ENCODE measurements at places on chromosomes 4 and X. TPM values are rescaled to one million over a fixed set of nuclear protein-coding genes. Genes with fewer than 3 reads are reported as not detected.

Gene AWAT2
- total RNA-seq: 15.0 TPM

Gene NLRP2B
- not detected for total RNA-seq

Gene MAGEA2
- total RNA-seq: not detected

Gene RTL9
- total RNA-seq: not detected

Gene XAGE5
- not detected for total RNA-seq

Gene CLCN5
- 24.1 TPM for total RNA-seq

Gene EFHC2
- 16.1 TPM for total RNA-seq

Gene GAGE13
- total RNA-seq: not detected

- no peak overlapping the region for H3K4me3 ChIP-seq
- no peak overlapping the region for H3K27ac ChIP-seq
- DNase-seq: no peak
Measured at GRCh38 chrX:136061286-136061685, 76.1 kb downstream of the SLC9A6 start.

- H3K27ac ChIP-seq: peak within 1 kb of the TSS; percentile 86
- no peaks in the 10 kb centered on the region for H3K27me3 ChIP-seq
Measured at GRCh38 chrX:49002091-49002935, at the start of gene GRIPAP1. GRIPAP1 (minus strand) TSS chrX:49002264; CDS start chrX:49002229, 35 bp downstream.

- H3K27ac ChIP-seq: no peak overlapping the region
- no peaks in the 10 kb centered on the region for H3K36me3 ChIP-seq
- DNase-seq: no peak
- H3K4me3 ChIP-seq: no peak overlapping the region
- H3K27me3 ChIP-seq: no peaks in the 10 kb centered on the region
- H3K4me1 ChIP-seq: no peaks in the 10 kb centered on the region
Measured at GRCh38 chrX:115490814-115491213, 70.2 kb upstream of the PLS3 start.

DNA sequence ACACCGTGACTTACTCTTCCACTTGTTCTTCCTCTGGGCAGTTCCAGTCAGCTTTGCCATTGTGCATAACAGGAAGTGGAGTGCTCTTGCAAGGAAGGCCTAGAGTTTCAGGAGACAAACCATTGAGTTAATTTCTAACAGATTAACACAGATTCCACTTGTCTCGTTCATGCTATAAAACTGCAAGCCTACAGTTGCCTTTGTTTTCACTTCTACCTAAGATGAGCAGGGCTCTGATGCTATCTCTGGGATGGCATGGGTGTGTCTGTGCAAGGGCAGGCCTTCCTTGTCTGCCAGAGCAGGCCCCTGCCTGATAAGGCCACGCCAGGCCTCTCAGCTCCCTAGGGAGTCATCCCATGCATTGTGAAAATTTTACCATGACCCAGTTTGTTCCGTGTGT, 67.7 kb upstream of the PGRMC2 start:
- H3K27me3 ChIP-seq: no peaks in the 10 kb centered on the region
- no peak overlapping the region for H3K4me3 ChIP-seq
- H3K4me1 ChIP-seq: peaks cover 28% of the 10 kb centered on the region
- DNase-seq: no peak

- no peaks in the 10 kb centered on the region for H3K4me1 ChIP-seq
- no peak for DNase-seq
Measured at GRCh38 chr4:101911616-101912015, 121.1 kb downstream of the BANK1 start.

GRCh38 chrX:74505437-74505836, 84.1 kb downstream of the SLC16A2 start:
- no peaks in the 10 kb centered on the region for H3K36me3 ChIP-seq
- H3K27me3 ChIP-seq: no peaks in the 10 kb centered on the region
- H3K27ac ChIP-seq: no peak overlapping the region
- DNase-seq: no peak

- no peak for DNase-seq
- peaks cover 83% of the 10 kb centered on the region for H3K4me1 ChIP-seq
- no peak overlapping the region for H3K4me3 ChIP-seq
- no peaks in the 10 kb centered on the region for H3K36me3 ChIP-seq
Measured at GRCh38 chr4:87026800-87027495, 92.1 kb downstream of the AFF1 start.

DNA sequence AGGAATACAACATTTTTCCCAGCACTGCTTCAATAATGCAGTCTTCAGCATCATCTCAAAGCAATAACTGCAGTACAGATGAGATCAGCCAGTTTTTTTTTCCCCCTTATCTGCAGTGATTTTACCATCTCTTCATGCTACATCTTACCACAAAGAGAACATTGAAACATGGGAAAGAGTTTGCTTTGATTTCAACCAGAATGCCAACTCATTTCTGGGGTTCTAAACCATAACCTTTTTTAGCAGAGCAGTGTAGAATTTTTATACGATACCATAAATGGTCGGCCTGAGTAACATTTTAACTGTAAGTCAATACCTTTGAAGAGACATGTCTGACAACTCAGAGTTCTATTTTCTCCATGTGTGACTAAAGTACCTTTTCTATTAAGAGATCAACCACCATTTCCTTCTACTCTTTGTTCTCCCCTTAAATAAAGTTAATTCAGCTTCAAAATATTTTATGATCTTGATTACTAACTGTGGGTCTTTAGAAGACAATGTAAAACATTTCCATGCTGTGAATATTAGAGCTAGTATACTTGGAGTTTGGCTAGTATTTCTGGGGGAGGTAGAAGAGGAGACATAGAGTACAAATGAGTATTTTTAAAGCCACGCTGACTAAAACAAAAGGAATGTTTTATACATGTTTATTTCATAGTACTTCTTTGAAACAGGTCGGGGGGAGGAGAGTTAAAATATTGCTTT, 69.1 kb downstream of the TET2 start:
- no peaks in the 10 kb centered on the region for H3K36me3 ChIP-seq
- H3K27ac ChIP-seq: no peak overlapping the region
- H3K4me1 ChIP-seq: peaks cover 6% of the 10 kb centered on the region
- no peak for DNase-seq
- no peaks in the 10 kb centered on the region for H3K27me3 ChIP-seq

GRCh38 chr4:138911909-138912703, 103.5 kb upstream of the NOCT start:
- H3K36me3 ChIP-seq: no peaks in the 10 kb centered on the region
- DNase-seq: peak; percentile 66
- no peak overlapping the region for H3K4me3 ChIP-seq
- peaks cover 21% of the 10 kb centered on the region for H3K4me1 ChIP-seq

DNA sequence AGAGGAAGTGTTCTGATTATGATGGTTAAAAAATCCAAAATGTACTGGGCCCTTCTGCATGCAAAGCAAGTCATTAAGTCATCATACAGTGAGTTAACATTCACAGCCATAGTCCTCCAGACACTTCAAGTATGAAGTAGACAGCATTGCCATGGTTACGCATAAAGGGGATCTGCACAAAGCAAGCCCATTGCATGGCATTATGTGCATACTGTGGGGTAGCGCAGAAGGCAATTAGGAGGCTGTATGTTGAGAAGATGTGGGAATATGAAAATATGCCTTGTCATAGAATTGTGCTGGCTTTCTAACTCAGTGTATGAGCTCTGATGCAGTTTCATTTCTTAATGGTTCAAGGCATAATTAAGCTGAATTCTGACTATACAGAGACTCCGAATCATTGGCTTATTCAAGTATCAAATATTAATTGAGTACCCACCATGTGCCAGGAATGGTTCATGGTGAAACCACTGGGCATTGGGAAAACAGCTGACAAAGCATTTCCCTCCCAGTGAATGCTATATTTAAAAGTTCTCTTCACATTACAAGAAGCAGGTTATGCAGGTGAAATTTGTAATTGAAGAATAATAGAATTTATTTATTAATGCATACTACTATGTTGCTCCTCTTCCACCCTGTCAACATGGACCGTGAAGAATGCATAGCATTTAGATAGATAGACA, 588.9 kb downstream of the ZNF674 start:
- no peak overlapping the region for H3K27ac ChIP-seq
- no peaks in the 10 kb centered on the region for H3K27me3 ChIP-seq
- H3K36me3 ChIP-seq: no peaks in the 10 kb centered on the region
- DNase-seq: no peak
- no peak overlapping the region for H3K4me3 ChIP-seq

DNA sequence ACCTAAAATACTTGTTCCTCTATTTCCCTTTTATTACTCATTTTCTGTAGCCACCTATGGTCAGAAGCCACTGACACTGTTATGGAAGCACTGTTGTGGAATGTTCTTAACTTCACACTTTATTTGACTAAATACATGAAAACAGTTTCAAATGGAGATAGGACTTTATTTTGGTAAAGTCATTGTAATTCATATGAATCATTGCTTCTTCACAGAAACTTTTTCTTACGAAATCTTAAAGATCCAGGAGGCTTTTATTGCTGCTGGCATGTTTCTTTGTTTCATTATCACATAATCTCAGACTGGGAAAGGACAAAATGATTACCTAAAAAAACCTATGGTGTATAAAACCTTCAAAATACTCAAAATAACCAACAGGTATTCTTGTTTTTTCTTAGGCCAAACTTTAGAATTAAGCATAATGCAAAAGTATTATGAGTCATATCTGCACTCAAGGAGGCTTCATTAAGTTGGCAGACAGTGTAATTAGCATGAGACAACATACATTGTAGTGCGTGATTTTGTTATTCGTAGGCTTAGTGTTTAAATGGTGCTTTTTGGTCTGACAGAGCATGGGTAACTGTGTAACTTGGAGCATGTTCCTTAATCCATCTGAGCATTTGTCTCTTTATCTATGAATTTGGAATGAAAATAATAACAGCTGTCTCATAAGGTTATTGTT, 58.0 kb downstream of the SH3BGRL start:
- peak overlapping the region; percentile 54 for H3K27ac ChIP-seq
- no peaks in the 10 kb centered on the region for H3K36me3 ChIP-seq
- no peak overlapping the region for H3K4me3 ChIP-seq
- no peaks in the 10 kb centered on the region for H3K27me3 ChIP-seq

GRCh38 chr4:114005569-114006442, 26.4 kb upstream of the ARSJ start:
- no peak for DNase-seq
- H3K27me3 ChIP-seq: no peaks in the 10 kb centered on the region
- no peaks in the 10 kb centered on the region for H3K36me3 ChIP-seq
- peaks cover 11% of the 10 kb centered on the region for H3K4me1 ChIP-seq

- H3K27ac ChIP-seq: peak overlapping the region; percentile 71
- no peaks in the 10 kb centered on the region for H3K27me3 ChIP-seq
- no peaks in the 10 kb centered on the region for H3K36me3 ChIP-seq
- DNase-seq: no peak
- no peak overlapping the region for H3K4me3 ChIP-seq
Measured at GRCh38 chr4:139889901-139890300, 224.3 kb downstream of the MGST2 start.

DNA sequence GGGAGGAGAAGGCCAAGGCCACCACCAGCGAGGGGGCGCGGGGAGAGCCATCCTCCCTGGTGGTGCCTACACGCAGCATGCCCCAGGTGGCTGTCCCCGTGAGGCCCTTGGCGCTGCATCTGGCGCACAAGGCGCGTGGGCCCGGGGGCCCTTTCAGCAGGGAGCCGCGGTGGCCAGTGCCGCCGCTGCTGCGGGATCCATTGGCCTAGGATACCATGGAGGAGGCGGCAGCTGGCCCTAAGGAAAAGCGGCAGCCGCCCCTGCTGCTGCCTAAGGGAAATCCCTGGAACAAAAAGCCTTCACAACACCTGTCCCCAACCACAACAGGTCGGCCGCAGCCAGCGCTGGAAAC, 1059.6 kb downstream of the TECRL start:
- H3K27me3 ChIP-seq: no peaks in the 10 kb centered on the region
- H3K4me1 ChIP-seq: no peaks in the 10 kb centered on the region
- no peaks in the 10 kb centered on the region for H3K36me3 ChIP-seq
- no peak for DNase-seq
- H3K4me3 ChIP-seq: no peak overlapping the region
- no peak overlapping the region for H3K27ac ChIP-seq

DNA sequence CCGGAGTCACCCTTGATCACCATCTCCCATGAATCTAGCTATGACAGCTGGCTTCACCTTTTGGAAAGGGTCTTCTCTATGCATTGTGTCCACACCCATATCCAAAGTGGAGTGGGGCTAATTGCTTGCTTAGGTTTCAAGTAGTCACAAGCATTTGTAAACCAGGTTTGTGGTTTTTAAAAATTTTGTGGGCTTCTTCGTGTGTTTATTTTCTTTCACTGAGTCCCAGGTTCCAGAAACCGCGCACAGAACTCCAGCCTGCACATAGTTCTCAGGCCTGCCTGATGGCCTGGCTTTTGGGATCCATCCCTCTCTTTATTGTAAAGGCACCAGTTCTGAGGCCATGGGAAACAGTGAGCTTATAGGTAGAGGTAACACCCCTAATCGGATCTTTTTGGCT, 70.2 kb upstream of the TLR3 start:
- no peak for DNase-seq
- H3K4me1 ChIP-seq: no peaks in the 10 kb centered on the region
- no peak overlapping the region for H3K27ac ChIP-seq
- peaks cover 4% of the 10 kb centered on the region for H3K27me3 ChIP-seq
- H3K4me3 ChIP-seq: no peak overlapping the region

- peaks cover 5% of the 10 kb centered on the region for H3K4me1 ChIP-seq
- no peak for DNase-seq
- H3K27ac ChIP-seq: no peak overlapping the region
- no peaks in the 10 kb centered on the region for H3K27me3 ChIP-seq
- H3K36me3 ChIP-seq: no peaks in the 10 kb centered on the region
Measured at GRCh38 chr4:74714611-74715130, 79.7 kb downstream of the BTC start.
